Hair follicular keratinocyte (primary cell): ENCODE measurements at places on chromosomes 6 and 20. TPM values are rescaled to one million over a fixed set of nuclear protein-coding genes. Genes with fewer than 3 reads are reported as not detected.

WFDC10B gene
- total RNA-seq, result not detected in 2 replicates

RPS21 gene
- 2,528 and 3,406 TPM in 2 replicates for total RNA-seq

CST1 gene
- not detected in 2 replicates for total RNA-seq

CUL7 gene
- 11.2 and 20.9 TPM in 2 replicates for total RNA-seq

ADGRG6 gene
- 17.7 and 19.3 TPM in 2 replicates for total RNA-seq

COL21A1 gene
- total RNA-seq, result 0.08 and 0.39 TPM in 2 replicates

FAM184A gene
- 0.53 TPM in 1 of 2 replicates, not detected in the other for total RNA-seq

GPR63 gene
- 1.4 and 1.7 TPM in 2 replicates for total RNA-seq

C20orf141 gene
- total RNA-seq, result not detected in 2 replicates

ZC3H12D gene
- total RNA-seq, result not detected in 2 replicates

PRDM13 gene
- 0.08 TPM in 1 of 2 replicates, not detected in the other for total RNA-seq

DAAM2 gene
- total RNA-seq, result 0.16 and 0.27 TPM in 2 replicates

SLC22A2 gene
- not detected in 2 replicates for total RNA-seq

GSTA1 gene
- not detected in 2 replicates for total RNA-seq

FRK gene
- total RNA-seq, result 2.1 and 2.3 TPM in 2 replicates

STX11 gene
- 0.15 and 0.16 TPM in 2 replicates for total RNA-seq

LYRM2 gene
- 19.1 and 19.7 TPM in 2 replicates for total RNA-seq

MYL9 gene
- 2.7 and 8.3 TPM in 2 replicates for total RNA-seq

SLC22A1 gene
- 0.08 TPM in 1 of 2 replicates, not detected in the other for total RNA-seq

CD40 gene
- 7.4 and 10.9 TPM in 2 replicates for total RNA-seq

SYNDIG1 gene
- 0.27 and 5.9 TPM in 2 replicates for total RNA-seq

KHDC1L gene
- not detected in 2 replicates for total RNA-seq

BMP7 gene
- not detected in 2 replicates for total RNA-seq

ZSCAN12 gene
- 3.0 TPM in 2 replicates for total RNA-seq

NCOA7 gene
- total RNA-seq, result 6.3 and 8.4 TPM in 2 replicates

NKX2-2 gene
- total RNA-seq, result not detected in 2 replicates

SLC22A16 gene
- total RNA-seq, result not detected in 2 replicates

SYCP2 gene
- 0.04 and 0.16 TPM in 2 replicates for total RNA-seq

ALDH8A1 gene
- not detected in 2 replicates for total RNA-seq

SLC17A9 gene
- 0.08 and 0.34 TPM in 2 replicates for total RNA-seq

KCNQ2 gene
- not detected in 2 replicates for total RNA-seq

IMPG1 gene
- total RNA-seq, result not detected in 2 replicates

UBE2C gene
- total RNA-seq, result 57.3 and 146 TPM in 2 replicates

CFAP206 gene
- total RNA-seq, result not detected in 2 replicates
